ENCODE measurements at places on chromosomes 6 and 20. TPM values are rescaled to one million over a fixed set of nuclear protein-coding genes. Genes with fewer than 3 reads are reported as not detected.

RBM38 gene
- polyA plus RNA-seq: 70.1 TPM

OTOR gene
- not detected for polyA plus RNA-seq

CLIC5 gene
- polyA plus RNA-seq: 19.5 TPM

ANKS1A gene
- 47.7 TPM for polyA plus RNA-seq

HLA-DRB5 gene
- 6.2 TPM for polyA plus RNA-seq

TFAP2D gene
- polyA plus RNA-seq: not detected

DNMT3B gene
- 4.6 TPM for polyA plus RNA-seq

OPRL1 gene
- 1.5 TPM for polyA plus RNA-seq

GRM1 gene
- not detected for polyA plus RNA-seq

FAXC gene
- 2.6 TPM for polyA plus RNA-seq

SRSF12 gene
- polyA plus RNA-seq: 5.6 TPM
